ENCODE measurements at places on chromosomes 5 and 9.
A peak's percentile ranks its signal among the peaks of the same experiment; 100 is the strongest.

DNA sequence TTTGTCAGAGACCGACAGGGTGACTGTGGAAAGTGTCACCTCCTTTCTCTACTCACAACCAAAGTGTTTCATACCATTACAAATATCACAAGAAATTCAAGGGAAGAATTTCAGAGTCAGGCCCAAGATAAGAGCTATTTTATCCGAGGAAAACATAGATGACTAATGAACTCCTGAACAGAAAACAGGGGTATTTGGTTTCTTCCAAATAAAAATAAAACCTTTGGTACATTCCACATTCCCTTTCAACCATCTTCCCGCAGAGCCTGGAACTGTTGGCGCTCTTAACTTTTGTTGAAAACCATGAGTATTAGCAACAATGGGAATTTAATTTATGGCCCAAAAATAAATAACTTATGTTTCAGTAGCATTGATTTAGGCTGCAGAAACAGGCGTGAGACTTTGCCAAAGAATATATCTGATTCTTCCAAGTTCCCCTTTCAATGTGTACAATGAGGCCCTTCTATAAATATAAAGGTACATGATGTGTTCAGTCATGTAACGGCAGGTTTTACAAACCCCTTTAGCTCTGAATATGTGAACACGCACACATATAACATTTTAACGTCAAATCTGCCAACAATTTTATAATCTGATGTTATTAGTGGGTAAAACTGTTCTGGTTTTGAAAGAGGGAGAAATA lies 69.5 kb downstream of the RETREG1 start:
- no peak for DNase-seq

- DNase-seq = no peak
Measured at GRCh38 chr9:96844040-96844439, 10.3 kb downstream of the ZNF782 start.

GRCh38 chr5:10801931-10802666 lies 41.1 kb upstream of the DAP start:
- DNase-seq = no peak

DNA sequence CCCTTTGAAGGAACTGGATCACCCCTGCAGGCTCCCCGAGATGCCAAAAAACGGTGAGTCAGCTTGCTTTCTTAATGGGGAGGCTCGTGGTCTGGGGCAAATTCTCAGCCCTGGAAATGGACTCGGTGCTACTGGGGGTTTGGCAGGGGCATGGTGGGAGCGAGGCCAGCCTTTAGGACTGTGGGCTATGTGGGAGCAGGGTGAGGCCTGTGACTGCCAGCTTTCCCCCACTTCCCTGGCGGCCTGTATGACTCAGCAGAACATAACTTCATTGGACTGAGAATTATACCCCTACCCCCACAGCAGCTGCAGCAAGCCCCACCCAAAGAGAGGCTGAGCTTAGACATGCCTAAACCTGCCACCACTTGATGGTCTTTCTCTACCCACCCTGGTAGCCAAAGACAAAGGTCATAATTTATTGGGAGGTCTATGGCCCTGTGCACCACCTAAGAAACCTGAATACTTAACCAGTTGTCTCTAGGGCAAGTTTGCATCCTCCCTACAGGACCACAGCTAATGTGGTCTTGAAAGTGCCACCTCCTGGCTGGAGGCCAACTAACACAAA lies 325.3 kb downstream of the TLE1 start:
- no peak for DNase-seq

GRCh38 chr5:95843733-95844223 lies 21.3 kb upstream of the GLRX start:
- DNase-seq = no peak

DNA sequence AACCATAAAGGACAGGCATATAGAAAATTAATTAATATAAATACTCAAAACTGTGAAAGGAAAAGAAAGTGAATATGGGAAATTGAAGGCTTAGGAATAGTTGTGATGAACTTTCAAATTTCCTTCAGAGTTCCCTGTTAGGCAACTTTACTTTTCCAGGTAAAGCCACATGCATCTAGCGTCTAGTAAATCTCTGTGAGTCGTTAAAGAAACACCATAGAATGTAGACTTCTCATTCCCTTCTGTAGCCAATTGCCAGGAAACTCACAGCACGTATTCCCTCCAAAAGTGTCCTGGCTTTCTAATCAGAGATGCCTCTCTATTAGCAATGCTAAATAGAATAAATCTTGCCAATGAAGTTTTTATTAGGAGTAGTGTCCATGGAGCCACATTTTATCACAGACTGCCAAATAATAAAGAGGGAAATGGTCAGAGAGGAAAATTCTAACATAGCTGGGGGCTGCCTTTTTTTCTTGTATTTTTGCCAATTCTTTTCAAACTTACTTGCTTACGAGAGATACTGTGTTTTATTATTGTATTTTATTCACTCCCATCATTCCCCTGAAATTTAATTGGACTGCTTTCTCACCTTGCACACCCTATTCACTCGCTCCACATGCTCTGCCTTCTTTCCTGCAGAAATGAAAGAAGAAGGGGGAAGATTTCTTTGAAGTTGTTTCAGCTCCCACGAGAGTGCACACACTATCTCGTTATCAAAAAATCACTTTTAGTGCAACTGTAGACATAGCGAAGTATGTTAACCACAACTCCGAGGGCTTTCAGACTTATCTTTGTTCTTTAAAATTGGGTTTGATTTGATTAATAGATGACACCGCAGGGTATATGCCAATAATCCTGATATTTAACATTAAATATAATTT lies 439.0 kb downstream of the CSNK1G3 start:
- no peak for DNase-seq

DNA sequence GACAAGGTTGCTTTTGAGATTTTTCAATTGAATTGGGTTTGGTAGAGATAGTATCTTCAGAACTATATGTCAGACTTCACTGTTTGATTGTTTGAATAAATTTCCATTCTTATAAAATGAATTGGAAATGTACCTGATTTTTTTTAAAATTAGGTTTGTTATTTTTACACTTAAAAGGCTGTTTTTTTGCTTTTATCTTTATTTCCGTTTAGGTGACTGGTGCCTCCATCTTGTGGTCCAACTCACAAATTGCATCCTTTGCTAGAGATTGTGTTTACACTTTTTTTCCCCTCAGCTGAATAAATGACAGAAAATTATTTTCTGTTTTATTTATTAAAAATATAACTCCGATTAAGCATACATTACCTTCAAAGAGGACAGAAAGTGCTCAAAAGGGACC lies 15.6 kb downstream of the NDUFAF2 start:
- no peak for DNase-seq

GRCh38 chr9:131734781-131735180 lies 5.1 kb downstream of the RAPGEF1 start:
- DNase-seq = no peak

DNA sequence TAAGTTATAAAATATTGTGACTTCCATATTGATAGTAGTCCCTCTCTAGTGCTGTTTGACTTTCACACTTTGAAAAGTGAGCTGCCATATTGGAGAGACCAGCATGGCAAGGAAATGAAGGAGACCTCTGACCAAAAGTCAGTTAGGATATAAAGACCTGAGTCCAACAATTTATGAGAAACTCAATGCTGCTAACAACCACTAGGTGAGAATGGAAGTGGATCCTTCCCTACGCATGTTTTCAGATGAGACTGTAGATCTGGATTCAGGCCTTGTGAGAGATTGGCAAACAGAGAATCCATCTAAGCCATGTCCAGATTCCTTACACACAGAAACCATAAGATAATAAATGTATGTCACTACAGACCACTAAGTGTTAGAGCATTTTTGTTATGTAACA lies 81.6 kb downstream of the CTNND2 start:
- DNase-seq = no peak

DNA sequence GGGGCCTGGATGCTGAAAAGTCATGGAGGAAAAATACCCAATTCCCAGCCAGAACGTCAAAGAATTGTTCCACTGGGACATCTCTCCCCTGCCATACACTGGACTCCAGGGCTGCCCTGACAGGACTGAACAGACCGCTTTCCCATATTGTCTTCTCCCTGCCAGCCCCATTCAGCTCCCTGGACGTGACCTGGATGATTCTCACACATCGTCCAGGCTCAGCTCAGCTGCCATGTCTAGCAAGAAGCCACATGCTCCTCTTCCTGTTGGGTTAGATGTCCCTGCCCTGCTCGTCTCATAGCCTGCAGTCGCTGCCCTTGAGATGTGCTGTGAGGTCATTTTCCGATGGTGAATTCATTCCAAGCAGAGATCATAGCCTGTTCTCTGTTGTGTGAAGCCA lies 37.4 kb downstream of the FOXI1 start:
- DNase-seq = no peak

- DNase-seq = no peak
Measured at GRCh38 chr5:179241764-179242370, 103.4 kb downstream of the ADAMTS2 start.

DNA sequence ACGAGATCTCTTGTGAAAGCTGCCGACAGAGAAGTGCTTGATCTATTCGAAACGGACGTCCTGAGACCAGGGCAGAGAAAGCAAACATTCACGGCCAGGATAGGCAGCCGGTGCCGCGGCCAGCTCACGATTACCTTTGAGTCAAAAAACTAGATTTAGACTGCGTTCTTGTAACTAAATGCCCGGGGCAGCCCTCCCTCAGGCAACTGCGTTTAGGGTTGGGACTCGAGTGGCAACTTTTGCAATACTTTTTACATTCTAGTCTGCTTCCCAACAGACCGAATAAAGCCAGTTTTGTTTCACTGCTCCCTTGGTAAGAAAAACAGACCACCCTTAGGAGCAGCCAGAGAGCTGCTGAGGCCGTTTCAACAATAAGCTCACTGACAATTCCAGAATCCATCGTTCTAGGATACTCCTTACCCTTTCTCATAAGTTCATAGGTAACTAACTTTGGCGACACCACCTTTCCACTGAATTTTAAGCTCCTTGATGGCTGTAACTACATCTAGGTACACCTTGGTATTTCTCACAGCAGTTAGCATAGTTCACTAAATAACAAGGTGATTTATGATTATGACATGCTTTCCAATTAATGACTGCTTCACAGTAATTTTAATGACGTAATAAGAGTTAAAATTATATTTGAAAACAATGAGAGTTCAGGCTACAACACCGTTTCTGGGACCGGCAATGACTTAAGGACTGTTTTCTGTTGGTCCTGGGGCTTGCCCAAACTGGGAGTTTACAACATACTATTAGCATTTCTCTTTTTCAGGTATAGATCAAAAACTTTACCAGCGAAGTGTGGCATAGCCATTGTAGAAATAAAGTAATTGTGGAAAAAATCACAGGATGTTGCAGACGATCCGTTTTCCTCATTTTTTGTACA lies 899 bp upstream of the RAPGEF6 start:
- DNase-seq = no peak

GRCh38 chr5:171676286-171676944 lies 109.2 kb upstream of the SMIM23 start:
- no peak for DNase-seq

GRCh38 chr9:5842929-5843793 lies 10.2 kb upstream of the ERMP1 start:
- no peak for DNase-seq

- no peak for DNase-seq
Measured at GRCh38 chr5:117733051-117733450, 1158.4 kb upstream of the SEMA6A start.

DNA sequence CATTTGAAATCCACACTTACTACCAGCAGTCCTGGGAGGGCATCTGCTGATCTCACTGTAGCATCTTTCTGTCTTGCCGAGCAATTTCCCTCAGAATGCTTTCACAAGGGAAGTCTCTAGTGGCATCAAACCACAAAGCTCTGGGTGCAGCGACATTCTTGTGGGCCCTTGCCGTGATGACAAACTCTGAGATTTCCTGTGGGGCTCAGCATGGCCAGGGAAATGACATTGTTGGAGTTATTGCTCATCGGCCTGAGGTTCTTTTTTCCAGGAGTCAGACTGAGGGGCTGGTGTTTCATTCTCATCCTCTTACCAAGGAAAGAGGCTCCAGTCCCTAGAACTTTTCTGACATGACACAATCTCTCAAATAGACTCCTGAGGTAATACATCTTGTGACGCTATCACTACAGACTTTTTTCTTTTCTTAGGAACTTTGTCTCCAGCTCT lies 51.4 kb downstream of the PFDN1 start:
- peak; percentile 26 for DNase-seq

GRCh38 chr5:9302218-9302617 lies 243.7 kb downstream of the SEMA5A start:
- no peak for DNase-seq

Data from effector CD4-positive, alpha-beta T cell (primary cell).